ENCODE measurements at places on chromosomes 2 and 18. TPM values are rescaled to one million over a fixed set of nuclear protein-coding genes. Genes with fewer than 3 reads are reported as not detected.
A peak's percentile ranks its signal among the peaks of the same experiment; 100 is the strongest.

SLC19A3 gene
- total RNA-seq, result 1.6 TPM

KATNAL2 gene
- total RNA-seq, result 10.4 TPM

ECEL1 gene
- total RNA-seq, result not detected

LYG2 gene
- total RNA-seq, result not detected

KLHL30 gene
- total RNA-seq, result 0.33 TPM

SAG gene
- not detected for total RNA-seq

UGT1A8 gene
- 0.09 TPM for total RNA-seq

UCN gene
- 1.1 TPM for total RNA-seq

MATN3 gene
- total RNA-seq, result 1.1 TPM

CDH2 gene
- 64.1 TPM for total RNA-seq

GRCh38 chr2:32402091-32402490, 45.3 kb downstream of the BIRC6 start:
- no peak for DNase-seq

- no peak for DNase-seq
These were observed 437.6 kb downstream of the NCKAP5 start for GRCh38 chr2:133130548-133131246.

- peak; percentile 94 for DNase-seq
These were observed 37.2 kb downstream of the AGPS start for GRCh38 chr2:177429688-177430325.

DNA sequence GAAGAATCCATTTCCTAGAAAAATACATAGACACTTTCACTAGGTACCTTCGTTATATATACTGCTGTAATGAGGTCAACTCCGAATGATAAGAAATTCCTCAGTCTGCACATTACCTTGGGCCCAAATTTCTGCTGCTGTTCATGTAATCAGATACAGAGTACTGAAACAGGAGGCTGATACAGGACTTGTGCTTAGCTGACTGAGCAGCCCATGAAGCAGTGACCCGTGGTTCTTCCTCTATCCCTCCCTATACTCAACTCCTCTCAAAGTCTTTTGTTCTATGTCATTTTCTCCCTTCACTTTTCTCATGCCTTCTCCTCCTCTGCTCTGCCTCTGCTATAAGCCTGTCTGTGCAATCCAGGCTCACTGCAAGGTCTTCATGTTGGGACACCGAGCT, 57.5 kb upstream of the ST8SIA5 start:
- no peak for DNase-seq

DNA sequence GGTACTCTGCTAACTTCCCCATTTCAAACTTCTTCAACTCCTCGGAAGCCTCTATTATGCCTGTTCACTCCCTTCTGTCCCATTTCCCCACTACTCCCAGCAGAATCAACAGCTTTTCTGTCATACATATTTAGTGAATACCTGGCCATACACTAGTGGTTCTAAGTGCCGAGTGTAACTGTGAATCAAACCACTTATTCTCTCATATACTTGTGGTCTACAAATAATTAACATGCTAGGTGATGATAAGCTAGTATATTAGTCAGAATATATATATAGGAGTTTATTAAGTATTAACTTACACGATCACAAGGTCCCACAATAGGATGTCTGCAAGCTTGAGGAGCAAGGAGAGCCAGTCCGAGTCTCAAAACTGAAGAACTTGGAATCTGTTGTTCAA, 150.7 kb downstream of the CCDC102B start:
- DNase-seq, result no peak

DNA sequence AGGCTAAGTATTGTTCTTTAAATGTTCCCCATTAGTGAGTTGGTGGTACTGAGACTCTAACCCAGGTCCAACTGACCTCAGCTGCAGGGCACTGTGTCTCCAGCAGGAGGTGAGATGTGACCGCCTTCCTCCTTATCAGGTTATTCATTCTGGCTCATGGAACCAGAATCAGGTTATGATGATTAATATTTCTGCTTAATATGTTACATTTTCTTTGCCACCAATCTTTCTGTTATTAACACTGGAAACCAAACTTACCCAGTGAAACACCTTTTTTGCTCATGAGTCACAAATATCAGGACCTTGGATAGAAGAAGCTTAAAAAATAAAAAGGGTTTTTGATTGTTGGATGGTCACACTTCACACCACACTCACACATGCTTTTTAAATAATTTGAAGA, 85.4 kb downstream of the DPP4 start:
- no peak for DNase-seq

- no peak for DNase-seq
These were observed 74.9 kb upstream of the KLF7 start for GRCh38 chr2:207240649-207241048.

DNA sequence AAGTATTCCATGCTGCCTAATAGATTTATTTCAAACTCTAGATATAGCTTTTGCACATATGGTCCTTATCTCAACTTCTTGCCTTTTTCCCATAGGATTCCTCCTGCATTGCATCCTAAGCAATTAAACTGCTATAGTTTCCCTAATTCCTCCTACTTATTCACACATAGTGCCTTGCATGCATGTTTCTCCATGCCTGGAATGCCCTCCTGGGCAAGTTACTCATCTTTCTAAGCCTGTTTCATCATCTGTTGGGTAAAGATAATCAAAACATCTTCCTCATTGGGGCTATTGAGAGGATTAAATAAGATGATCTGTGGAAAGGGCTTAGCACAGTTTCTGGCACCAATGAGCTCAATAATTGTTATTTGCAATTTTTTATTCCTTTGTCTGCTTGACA, 726.5 kb downstream of the SLC4A3 start:
- DNase-seq, result peak; percentile 31

GRCh38 chr2:168697668-168698121, 104.7 kb upstream of the NOSTRIN start:
- peak; percentile 20 for DNase-seq

DNA sequence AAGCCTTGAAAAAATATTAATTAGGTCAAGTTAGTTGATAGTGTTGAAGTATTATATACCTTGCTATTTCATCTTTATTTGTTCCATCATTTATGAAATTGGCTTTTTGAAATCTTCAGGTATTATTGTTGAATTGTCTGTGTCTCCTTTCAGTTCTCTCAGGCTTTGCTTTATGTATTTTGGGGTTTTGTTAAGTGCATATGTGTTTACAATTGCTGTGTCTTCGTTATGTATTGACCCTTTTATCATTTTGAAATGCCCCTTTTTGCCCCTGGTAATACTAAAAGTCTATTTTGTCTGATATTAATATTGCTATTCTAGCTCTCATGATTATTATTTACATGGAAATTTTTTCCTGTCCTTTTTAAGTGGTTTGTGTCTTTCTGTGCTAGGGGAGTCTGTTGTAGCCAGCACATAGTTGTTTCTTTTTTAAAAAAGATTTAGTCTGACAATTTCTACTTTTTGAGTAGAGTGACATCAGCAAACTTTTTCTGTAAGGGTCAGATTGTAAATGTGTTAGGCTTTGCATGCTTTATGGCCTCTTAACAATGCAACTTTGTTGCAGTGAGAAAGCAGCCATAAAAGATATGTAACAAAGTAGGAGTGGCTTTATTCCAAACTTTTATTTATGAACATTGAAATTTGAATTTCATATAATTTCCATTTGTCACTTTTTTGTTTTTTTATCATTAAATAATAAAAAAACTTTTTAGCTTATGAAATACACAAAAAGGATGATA, 19.9 kb downstream of the SOCS6 start:
- no peak for DNase-seq

GRCh38 chr2:173584676-173585458, 230.2 kb downstream of the CDCA7 start:
- DNase-seq, result no peak

DNA sequence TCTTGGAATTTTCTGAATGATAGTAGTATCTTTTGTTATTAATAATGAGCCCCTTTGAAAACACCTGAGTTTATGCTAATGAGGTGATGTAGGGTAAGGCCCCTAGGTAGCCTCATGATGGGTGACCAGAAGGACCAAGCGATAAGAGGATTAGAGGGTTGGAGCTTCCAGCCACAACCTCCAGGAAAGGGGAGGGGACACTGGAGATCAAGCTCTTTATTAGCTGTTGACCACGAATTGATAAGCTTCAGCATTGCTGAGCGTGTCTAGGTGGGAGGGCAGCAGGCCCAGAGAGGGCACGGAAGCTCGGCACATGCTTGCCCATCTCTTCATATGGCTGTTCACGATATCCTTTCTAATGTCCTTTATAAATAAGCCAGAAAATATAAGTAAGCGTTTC, 39.0 kb downstream of the KIAA2012 start:
- DNase-seq, result no peak

DNA sequence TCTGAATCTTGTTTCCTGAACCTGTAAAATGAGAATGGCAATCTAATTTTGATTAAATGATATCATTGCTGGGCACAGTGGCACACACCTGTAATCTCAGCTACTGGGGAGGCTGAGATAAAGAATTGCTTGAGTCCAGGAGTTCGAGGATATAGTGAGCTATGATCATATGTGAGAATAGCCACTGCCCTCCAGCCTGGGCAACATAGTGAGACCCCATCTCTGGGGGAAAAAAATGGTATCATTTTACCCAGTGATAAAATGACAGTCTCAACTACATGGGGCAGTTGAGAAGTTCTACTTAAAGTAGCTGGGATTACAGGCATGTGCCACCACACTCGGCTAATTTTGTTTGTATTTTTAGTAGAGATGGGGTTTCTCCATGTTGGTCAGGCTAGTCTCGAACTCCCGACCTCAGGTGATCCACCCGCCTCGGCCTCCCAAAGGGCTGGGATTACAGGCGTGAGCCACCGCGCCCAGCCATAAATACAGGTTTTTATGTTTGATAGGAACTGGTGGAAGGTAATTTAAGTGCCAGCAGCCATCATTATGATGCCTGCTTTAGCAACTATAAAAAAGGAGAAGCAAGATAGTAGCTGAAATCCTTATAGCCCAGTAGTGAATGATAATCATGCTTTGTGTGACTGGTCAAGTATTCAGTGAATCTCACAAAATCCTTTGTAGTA, 17.0 kb downstream of the BZW1 start:
- no peak for DNase-seq

GRCh38 chr2:150425121-150425955, 62.1 kb downstream of the RND3 start:
- no peak for DNase-seq

- DNase-seq, result peak; percentile 81
These were observed 858.7 kb upstream of the ACVR2A start for GRCh38 chr2:146986161-146986560.

GRCh38 chr2:76749858-76750257, 772.3 kb downstream of the LRRTM4 start:
- no peak for DNase-seq

DNA sequence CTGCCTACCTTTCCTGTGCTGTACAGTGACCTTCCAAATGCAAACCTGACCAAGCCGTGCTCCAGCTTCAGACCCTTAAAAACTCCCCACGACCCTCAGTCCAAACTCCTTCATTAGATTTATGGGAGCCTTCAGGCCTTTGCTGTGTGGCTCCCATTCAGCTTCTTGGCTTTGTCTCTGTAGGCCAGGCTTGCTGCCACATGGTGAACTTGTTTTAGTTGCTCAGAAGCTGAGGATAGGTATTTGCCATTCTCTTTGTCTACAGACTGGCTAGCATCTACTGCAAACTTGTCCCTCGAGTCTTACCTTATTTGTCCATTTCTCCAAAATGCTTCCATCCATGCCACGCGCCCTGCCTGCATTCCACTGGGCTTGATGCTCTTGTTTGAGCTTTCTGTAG, 49.1 kb downstream of the SOX11 start:
- no peak for DNase-seq

- DNase-seq, result no peak
These were observed 43.0 kb upstream of the SLC35G4 start for GRCh38 chr18:11566236-11566965.

DNA sequence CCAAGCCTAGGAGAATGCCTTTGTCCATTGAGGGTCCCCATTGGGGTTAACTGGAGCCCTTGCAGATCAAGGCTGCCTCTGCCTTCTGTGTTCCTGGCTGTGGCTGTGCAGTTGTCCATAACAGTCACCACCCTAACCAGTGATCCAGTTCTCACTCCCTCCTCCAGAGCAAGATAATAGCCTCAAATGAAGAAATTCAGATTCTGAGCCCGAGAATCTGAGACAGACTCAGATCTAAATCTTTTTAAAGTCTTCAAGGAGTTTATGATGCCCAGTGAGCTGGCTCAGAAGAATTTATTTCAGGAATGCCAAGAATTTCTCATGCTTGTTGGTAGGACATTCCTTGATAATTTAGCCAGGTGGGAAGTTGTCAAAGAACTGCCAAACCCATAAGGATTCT, 44.3 kb upstream of the RAB6C start:
- DNase-seq, result no peak

- no peak for DNase-seq
These were observed 306.8 kb upstream of the SKOR2 start for GRCh38 chr18:47558110-47558750.

DNA sequence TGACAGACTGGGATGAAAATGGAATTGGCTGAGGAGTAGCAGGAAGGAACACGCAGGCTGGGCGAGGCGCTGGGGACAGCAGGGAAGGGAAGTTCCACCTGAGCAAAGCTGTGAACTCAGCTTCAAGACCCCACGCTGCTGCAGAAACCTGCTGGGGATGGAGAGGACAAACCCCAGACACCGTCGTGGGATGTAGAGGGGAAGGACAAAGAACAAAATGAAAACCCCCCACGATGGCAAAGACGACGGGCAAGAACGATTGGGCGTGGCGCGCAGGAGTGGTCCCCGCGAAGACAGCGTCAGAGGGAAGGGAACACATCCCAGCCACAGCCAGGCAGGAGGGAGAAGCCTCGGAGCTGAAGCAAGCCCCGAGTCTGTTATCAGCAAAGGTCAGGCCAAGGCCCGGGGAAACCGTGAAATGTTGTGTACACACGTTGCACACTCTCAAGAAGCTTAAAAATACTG, 222.9 kb downstream of the NDUFA10 start:
- DNase-seq, result no peak

DNA sequence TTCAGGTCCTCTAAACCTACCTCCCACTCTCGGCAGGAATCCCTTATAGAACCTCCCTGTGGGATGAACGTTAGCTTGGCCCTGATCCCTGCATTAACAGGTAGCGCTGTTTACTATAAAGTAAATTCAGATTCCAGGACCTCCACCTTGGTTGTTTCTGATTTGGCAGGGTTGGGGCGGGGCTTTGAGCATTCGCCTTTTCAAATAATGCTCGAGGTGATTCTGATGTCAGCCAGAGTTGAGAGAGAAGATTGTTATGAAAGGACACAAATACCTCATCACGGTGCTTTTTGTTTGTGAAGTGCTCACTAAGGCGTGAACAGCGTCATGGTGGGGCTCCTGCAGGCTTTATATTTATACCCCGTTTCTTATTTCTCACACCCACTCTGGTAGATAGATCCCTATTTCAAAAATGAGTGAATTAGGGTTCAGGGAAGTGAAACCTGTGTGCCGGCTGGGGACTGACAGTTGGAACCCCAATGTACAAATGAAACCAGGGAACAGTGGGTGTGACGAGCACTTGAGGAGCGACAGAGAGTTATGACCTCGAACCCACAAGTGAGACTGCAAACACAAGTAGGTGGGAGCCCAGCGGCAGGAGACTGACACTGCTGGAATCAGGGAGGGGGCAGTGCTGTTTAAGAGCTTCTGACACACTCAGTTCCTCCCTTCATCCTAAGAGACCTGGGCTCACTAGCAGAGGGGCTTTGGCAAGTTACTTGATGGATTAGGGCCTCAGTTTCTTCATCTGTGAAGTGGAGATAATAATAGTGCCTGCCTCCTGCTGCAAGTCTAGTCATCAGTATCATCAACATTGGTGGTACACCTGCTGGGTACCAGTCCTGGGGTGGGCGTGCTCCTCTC, 14.2 kb upstream of the CXCR4 start:
- no peak for DNase-seq
